AG08396 (cell line): ENCODE measurements at places on chromosomes 5 and 9.

DNA sequence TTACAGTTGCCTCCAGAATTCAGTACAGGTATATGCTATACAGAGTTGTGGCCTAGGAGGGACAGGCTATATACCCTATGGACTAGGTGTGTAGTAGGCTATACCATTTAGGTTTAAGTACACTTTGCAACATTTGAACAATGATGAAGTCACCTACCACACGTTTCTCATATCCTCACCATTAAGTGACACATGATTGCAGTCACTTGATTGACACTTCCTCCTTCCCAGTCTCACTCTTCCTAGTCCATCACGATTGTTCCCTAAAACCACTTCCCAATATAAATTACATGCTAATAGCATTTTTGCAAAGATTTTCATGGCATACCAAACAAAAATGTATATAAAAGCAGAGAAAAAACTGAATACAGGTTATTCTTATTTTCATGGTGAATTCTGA is 312.2 kb downstream of the EPB41L4A start:
- no peak for DNase-seq

DNA sequence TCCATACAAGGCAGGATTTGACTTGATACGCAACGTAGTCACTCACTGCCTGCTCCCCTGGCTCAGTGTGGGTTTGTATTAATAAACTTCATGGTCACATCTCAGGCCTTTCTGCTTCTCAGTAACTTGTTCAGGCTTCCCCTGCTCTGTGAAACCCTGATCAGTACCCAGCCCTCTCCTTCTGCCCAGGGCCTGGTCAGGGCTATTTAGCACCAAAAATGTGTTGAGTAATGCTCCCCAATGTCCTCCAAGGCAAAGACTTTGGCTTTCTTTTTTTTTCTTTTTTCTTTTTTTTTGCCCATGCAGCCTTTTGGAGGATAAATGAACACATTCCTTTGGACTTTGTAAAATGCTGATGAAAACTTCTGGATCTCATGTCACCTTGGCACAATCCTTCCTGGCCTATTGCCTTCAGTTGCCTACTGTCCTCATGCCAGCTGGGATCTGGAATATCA is 399.2 kb upstream of the KLF4 start:
- DNase-seq = no peak

DNA sequence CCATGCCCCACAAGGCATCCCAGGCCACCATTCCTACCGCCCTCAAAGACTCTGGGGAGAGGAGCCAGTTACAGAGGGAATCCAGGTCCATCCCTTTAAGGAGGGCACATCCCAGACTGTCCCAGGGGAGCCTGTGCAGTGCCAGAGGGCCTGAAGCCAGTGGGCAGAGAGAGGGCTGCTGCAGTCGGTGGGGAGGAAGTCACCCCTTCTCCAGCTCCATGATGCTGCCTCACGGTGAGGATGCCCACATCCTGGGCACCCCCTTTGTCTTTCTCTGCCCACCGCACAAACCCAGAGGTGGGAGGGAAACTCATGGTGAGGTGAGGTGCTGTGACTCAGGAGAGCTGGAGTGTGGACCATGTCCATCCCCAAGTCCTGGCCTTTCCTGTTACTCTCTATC is 26.2 kb upstream of the ANKRD33B start:
- DNase-seq = no peak

DNA sequence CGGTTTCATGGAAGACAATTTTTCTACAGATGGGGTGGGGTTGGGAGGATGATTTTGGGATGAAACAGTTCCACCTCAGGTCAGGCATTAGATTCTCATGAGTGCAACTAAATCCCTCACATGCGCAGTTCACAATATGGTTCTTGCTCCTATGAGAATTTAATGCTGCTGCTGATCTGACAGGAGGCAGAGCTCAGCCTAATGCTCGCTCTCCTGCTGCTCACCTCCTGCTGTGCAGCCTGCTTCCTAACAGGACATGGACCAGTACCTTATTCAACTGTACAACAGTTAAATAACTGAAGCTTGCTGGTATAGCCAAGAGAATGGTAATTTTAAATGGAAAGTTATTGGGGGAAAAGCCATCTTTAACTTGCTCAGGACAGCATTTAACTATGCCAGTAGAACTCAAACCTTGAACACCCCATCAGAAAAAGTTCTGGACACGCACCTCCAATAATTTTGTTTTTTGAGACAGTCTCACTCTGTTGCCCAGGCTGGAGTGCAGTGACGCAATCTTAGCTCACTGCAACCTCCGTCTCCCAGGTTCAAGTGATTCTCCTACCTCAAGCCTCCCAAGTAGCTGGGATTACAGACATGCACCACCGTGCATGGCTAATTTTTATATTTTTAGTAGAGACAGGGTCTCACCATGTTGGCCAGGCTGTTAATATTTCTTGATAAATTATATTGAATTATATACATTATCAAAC is 27.7 kb downstream of the HMGCR start:
- DNase-seq = no peak

- no peak for DNase-seq
These were observed 80.8 kb downstream of the ARRDC3 start for GRCh38 chr5:91302305-91302704.

GRCh38 chr5:8123559-8123958 is 254.6 kb downstream of the MTRR start:
- no peak for DNase-seq

GRCh38 chr9:128733256-128733655 is 9.3 kb upstream of the ZDHHC12 start:
- peak; percentile 71 for DNase-seq
